Kidney (tissue), 22 donors: ENCODE measurements at places on chromosomes 4 and X.

- peak; percentile 81 for DNase-seq
Observed at GRCh38 chr4:3462790-3463415, at the start of gene DOK7. TSS of gene DOK7 (plus strand) at chr4:3463306. CDS start at chr4:3463376, 70 bp downstream.

DNA sequence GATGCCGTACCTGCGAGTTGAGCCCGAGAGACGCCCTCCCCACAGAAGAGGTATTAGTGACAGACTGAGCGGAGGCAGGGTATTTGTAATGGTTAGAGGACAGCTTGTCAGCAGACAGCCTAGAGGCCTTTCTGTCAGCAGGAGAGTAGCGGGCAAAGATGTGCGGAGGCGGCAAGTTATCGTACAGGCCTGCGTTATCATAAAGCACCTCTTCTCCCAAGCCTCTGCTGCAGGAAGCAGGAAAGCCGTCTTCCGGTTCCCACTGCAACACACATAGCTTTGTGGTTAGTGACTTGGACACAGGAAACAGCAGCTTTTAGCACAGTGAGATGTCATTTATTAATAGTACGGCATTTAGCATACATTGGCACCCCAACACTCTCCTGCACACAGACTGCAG, 158.3 kb downstream of the AFAP1 start:
- DNase-seq, result no peak

GRCh38 chrX:46408553-46409407, 136.4 kb downstream of the ZNF674 start:
- peak; percentile 79 for DNase-seq

- DNase-seq, result no peak
Observed at GRCh38 chr4:36332023-36332781, 50.8 kb downstream of the DTHD1 start.

DNA sequence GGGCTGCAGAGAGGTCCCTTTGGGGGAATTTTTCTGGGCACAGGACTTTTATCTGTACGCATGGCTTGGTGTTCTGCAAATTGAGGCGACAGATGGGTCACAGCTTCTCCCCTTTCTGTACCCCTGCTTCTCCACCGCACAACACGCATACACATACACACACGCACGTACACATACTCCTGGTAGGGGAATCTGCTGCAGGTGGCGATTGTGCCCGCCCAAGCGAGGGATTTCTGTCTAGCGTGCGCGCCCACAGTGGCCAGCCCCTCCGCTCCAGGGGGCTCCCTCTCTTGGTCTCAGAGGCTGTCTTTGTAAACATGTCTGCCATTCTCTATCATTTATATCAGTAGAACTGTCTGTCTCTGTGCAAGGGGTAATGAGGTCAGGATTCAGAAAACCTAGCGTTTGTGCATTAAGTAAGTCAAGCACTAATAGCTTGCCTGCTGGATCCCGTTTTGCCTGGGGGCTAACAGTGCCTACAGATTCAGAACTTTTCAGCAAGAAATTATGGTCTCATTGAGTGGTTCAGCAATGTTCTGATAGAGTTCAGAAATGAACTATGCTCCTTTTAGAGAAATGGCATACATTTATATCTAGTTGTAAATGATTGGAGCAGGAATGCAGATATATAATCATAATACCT, 2.2 kb downstream of the GRID2 start:
- DNase-seq, result peak; percentile 36

GRCh38 chrX:110531873-110532580, 173.4 kb downstream of the RTL9 start:
- DNase-seq, result no peak

- no peak for DNase-seq
Observed at GRCh38 chrX:84153538-84153937, 34.5 kb downstream of the RPS6KA6 start.
